ENCODE measurements at places on chromosomes 7 and 10.

DNA sequence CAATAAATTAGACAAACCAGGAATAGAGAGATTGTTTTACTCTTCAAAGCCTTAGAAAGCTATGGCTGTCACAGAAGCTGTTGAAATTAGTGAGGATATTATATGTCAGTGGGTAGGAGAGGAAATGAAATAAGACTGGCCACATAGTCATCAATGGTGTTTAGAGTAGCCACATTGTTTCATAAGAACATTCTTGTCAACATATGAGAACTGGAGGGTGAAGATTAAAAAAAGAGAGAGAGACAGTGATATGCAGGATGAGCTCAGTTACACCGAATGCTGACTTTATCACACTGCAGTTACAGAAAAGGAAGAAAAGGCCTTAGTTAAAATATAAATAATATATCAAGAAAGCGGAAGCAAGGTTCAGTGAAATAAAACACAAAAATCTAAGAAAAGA lies 412.0 kb downstream of the CNTNAP2 start:
- no peak for DNase-seq

DNA sequence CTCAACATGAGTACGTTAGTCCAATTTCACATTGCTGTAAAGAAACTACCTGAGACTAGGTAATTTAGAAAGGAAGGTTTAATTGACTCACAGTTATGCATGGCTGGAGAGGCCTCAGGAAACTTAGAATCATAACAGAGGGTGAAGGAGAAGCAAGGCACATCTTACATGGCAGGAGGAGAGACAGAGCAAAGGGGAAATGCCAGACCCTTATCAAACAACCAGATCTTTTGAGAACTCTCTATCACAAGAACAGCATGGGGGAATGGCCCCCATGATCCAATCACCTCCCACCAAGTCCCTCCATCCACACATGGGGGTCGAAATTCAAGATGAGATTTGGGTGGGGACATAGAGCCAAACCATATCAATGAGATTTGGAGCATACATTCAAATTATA lies 34.6 kb upstream of the PDSS1 start:
- DNase-seq: no peak

DNA sequence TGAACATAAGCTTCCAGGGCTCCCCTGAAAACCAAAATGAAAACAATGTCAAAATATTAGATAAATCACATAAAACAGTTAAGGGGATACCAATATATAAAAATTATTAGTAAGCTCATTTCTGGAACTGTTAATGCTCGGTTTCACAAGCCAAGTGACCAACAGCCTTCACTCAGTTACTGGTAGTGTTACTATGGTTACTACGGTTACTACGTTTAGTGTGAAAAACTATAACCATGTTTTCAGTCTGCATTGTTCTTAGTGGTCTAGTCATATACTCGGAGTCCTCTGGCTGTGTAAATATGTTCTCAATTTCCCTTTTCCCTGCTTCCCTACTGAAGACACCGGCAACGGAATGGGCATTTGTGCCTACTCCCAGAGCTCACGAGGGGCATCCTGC lies 34.8 kb downstream of the HBP1 start:
- no peak for DNase-seq

DNA sequence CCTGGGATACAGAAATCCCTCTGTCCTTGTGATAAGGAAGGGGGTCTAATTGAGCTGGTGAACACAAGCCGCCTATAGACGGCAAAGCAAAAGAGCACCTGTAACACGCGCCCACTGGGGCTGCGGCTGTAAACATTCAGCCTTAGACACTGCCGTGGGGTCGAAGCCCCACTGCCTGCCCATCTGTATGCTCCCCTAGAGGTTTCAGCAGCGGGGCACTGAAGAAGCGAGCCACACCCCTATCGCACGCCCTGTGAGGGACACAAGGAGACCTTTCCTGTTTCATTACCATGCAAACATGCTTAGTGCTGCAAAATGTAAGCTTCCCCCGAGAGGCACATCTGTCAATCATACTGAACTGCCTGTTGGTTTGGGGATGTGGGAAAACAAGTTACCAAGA lies 82.1 kb downstream of the NRP1 start:
- no peak for DNase-seq

DNA sequence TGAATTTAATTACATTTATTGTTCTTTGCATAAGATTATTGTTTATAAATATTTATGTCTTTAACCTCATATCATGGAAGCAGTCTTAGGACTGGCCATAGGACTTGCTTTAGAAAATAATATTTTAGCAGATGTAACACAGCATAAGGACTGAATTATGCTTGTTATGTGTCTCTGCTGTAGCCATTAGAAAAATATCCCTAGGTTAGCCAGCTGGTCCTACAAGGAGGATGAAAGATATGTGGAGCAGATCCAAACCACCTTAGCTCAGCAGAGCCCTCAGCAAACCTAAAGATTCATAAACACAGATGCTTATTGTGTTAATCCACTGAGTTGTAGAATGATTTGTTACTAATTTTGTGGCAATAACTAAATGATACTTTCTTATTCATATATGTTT lies 166.0 kb upstream of the COL1A2 start:
- DNase-seq: no peak

GRCh38 chr7:73829505-73829904 lies 1.3 kb upstream of the CLDN4 start:
- DNase-seq: no peak

DNA sequence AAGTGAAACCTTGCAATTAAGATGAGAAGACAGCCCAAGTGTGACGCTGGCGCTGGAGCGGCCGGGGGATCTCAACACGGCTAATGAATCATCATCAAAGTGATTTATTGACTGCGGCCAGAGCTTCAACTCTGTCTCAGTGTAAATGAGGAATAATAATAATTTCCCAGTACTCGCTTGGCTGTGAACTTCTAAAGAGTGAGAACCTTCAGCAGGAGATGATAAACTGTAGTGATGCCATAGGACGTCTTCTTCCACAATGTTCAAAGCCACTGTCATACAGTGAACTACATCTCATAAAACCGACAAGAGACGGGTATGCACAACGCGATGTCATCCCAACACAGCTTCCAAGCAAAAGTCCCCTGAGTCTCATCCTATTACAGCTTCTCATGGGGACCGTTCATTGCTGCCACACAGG lies 123.6 kb upstream of the NOBOX start:
- no peak for DNase-seq

DNA sequence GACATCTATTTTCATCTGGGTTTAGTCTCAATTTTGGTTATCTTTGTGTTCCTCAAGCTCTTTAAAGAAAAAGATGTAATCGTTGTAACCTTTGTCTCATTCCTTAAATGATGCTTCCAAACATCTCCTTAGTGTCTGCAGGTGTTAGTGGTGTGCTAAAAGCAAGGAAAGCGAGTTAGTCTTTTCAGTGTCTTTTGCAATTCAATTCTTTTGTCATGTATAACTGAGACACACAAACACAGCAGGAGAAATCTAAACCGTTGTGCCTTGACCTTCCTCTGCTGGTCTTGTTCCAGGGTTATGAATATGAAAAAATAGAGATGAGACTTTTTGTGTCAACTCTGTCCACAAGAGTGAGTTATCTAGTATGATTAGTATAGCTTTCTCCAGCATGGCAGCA lies 40.7 kb downstream of the PIK3CG start:
- DNase-seq: no peak

- no peak for DNase-seq
Observed at GRCh38 chr7:128835790-128836641, 5.8 kb downstream of the FLNC start.

DNA sequence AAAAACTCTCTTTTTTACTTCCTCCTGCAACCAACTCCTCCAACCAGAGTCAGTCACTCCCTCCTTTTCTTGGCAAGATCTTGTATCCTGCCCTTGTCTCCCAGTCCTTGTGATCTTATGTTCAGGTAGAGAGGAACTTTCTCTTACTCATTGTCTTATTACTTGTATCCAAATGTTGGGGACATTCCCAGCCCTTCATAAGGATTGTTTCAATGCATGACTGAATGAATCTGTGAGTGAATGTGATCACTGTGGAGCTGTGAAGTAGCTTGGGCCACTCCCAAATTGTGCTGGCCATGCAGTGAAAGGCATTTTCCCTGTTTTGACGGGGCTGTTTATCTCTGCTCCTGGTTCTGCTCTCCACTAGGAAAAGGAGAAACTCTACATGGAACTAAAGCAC lies 93.7 kb downstream of the CFAP58 start:
- DNase-seq: no peak

DNA sequence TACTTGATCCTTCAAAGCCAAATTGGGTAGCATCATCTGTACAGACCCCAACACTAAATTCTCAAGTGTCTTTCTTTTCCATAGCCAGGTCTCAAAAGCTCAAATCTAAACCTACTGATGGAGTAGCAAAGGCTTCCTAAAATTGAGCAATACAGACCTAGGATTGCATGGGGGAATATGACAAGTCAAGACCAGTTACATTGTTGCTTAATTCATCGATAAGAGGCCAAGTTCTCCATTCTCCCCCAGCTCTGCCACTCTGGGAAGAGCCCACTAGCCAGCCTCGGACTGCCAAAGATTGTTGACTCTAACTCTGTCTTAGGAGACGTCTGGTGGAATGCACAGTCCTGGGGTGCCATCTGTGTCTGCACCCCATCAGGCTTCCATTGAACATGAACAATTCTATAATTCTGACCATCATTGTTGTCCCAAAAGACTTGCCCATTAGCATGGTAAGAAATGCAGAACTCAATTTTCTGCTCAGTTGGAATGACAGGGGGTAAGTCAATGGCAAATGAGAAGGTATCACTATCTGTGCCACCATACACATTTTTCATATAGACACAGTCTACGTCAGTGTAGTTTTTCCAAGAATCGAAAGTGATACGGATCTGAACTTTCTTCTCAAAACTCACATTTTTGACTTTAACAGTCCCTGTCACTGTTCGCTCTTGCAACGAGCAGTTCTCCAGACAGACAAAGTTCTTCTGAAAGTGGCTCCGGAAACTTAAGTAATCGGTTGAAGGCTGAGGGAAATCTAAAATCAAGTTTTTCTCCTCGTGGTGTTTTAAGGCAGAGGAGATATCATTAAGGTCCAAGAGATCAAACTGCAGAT lies 2.9 kb downstream of the PPP1R3C start:
- DNase-seq: no peak

DNA sequence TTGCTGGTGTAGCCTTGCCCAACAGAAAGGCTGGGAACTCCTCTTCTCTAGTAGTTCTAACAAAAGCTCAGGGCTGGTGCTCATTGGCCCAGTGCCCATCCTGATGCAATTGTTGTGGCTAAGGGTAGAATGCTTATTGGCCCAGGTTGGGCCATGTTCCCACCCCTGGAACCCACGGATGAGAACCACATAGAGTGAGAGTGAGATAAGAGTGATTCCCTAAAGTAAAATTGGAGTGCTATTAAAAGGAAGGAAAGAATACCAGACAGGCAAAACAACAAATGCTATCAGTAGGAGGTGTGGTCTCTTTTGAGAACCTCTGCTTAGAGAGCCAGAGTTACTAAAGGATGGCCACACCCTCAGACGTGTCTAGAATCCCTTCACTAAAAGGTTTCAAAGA lies 49.2 kb downstream of the LGI1 start:
- DNase-seq: no peak

DNA sequence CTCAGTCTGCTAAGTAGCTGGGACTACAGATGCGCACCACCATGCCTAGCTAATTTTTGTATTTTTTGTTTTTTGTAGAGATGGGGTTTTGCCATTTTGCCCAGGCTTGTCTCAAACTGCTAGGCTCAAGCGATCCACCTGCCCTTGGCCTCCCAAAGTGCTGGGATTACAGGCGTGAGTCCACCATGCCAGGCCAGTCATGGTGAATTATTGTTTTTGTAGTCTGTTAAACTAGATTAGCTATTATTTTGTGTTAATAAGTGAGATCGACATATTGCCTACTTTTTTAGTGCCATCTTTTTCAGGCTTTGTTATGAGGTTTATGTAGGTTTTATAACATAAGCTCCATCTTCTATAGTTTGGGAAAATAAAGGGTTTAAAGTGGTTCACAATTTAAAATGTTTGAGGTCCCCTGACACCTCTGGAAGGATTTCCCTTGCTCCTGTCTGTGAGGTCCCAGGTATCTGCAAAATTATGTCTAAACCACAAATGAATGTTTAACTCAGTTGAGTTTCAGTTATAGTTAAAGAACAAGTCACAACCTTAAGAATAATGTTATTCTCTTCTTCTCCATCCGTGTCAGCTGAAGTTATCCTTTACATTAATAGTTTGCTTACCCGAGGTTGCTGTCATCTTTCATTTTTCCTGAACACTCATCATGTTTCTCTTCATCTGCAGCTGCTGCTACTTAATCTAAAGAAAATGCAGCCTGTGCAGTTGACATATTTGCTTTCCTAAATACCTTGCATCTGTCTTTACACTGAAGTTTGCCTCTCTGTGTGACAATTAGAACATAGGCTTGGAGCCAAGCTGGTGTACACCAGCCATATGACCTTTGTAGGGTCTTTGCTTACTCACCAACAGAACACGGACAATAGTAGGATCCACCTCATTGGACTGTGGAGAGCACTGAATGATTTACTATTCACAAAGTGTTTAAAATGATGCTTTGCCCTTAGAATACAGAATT lies 8.9 kb upstream of the VSTM4 start:
- no peak for DNase-seq

- DNase-seq: no peak
Observed at GRCh38 chr7:83301416-83301815, 138.7 kb upstream of the PCLO start.

- DNase-seq: no peak
Observed at GRCh38 chr10:29728541-29729049, 93.8 kb upstream of the SVIL start.

- DNase-seq: no peak
Observed at GRCh38 chr7:155956977-155957376, 144.7 kb upstream of the SHH start.
